Esophagus squamous epithelium (tissue), 5 donors: ENCODE measurements at places on chromosomes 16 and 17.

GRCh38 chr17:79761894-79762589, 15.9 kb upstream of the CBX2 start:
- no peak for DNase-seq

DNA sequence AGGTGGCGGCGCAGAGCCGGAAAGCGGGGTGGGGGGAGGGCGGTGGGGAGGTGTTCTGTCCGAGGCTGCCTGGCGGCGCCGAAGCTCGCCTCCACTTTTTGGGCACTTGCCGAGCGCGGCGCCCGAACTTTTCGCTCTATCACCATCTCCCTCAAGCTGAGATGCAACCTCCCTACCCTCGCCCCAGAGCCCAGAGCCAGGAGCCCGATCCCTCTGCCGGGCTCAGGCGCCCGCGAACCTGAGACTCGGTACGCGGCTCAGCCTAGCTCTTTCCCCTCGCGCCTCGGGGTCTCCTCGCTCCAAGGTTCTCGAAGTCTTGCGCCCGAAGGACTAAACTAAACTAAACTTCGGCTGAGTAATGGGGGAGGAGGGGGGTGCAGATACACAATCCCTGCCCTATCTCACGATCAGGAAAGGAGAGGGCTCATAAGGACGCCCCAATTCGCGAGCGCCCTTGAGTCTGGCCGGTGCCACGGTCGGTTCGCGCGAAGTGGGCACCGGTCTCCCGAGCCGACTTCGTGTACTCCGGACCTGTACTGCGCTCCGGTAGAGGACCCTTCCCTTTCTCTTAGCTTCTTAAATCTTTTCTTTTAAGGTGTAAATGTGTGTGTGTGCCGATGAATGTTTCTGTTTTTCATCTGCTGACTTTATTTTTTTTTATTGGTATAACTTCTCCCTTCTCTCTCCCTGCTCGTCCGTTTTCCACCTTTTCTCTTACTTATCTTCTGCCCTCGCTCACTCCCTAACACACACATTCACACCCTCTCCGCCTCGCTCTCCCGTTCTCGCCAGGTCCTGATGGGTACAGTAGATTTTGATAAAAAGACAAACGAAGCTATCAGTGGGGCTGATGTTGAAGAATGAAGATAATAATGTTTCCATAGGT, 1.9 kb upstream of the SALL1 start:
- no peak for DNase-seq

DNA sequence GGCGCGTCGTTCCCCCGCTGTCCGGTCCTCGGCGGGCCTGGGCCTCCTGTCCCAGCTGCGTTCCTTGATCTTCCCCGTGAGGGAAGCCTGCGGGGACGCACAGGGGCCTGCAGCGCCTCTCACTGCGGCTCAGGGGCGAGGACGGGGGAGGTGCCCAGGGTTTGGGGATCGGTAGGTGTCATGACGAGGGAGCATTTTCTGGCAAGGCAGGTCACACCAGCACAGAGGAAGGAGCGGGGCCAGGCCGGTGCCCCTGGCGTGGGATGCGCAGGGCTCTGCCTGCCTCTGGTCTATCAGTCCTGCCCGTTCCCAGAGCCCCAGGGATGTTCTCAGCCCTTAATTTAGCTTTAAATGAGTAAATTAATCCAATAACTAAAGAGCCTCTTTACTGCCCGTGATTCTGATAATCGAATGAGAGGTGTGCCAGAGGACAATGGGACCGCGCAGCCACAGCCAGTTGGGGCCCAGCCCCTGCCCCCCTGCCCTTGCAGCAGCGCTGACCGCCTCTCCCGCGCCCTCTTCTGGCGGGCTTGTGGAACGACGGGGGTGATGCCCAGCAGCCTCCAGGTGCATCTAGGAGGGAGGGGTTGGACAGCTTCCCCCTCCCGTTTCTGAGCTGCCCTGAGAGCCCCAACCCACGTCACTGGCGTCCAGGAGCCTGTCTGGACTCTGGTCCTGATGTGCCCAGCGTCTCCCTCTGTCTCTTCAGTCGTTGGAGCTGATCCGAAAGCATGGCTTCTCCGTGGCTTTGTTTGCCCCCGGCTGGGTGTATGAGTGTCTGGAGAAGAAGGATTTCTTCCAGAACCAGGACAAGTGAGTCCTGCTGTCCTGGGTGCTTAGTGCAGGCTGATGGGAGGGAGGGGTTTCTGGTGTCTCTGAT, 7.9 kb downstream of the ENGASE start:
- DNase-seq: no peak

DNA sequence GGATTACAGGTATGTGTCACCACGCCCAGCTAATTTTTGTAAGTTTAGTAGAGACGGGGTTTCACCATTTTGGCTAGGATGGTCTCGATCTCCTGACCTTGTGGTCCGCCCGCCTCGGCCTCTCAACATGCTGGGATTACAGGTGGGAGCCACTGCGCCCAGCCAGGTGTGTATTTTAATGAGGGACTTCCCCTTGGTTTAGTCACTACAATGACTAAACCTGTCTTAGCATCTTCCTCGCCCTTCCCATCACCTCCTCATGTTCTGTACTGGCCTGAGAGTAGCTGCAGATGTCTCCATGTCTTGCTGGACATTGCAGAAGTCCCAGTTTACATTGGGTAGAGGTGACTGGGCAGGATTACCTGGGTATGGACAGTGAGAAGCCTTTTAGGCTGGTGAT, 9.6 kb downstream of the SLC7A6 start:
- no peak for DNase-seq

GRCh38 chr17:2398655-2399571, 1.9 kb downstream of the MNT start:
- DNase-seq: no peak
